AG04450 (cell line): ENCODE measurements at places on chromosomes 4 and X.

- no peak for DNase-seq
Measured at GRCh38 chr4:8392591-8393190, 47.8 kb downstream of the ACOX3 start.

DNA sequence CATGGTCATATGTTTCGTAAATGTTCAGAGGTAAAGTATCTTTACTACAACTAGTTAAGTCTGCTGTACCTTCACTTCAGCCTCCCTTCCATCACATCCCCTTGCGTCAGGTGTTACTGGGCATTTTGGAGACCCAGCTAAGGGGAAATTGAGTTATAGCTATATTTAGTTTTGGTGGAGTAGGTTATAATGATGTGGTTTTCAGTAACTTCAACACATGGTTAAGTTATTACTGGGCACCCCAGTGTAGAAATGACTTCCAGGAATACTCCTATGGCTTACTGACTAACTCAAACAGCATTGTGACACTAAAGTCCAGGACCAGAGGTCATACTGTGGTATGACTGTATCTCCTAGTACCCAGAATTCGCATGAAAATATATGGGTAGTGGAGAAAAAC lies 23.4 kb upstream of the ACSL1 start:
- DNase-seq = no peak

GRCh38 chr4:153450544-153450917 lies 15.6 kb upstream of the TMEM131L start:
- no peak for DNase-seq

GRCh38 chrX:67587946-67588624 lies 44.3 kb downstream of the AR start:
- no peak for DNase-seq

GRCh38 chr4:1365271-1366178 lies 18.5 kb downstream of the UVSSA start:
- no peak for DNase-seq

DNA sequence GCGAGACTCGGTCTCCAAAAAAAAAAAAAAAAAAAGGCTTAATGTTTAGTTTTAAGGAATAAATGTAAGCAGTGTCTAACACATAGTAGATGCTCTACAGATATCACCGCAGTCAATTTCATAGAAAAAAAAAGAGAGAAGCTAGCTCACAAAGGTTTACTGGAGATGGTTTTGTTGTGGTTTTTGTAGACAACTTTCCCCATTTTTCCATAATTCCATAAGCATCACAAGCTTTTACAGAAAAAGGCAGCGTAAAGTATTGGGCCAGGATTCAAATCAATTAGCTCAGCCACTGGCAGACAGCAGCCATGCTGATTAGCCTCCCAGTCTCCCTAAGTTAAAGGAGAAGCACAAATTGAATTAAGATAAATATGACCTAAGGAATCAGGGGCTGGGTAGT lies 1.5 kb downstream of the GRSF1 start:
- DNase-seq = no peak

GRCh38 chr4:123398853-123399626 lies 2.4 kb downstream of the SPRY1 start:
- no peak for DNase-seq

- no peak for DNase-seq
Measured at GRCh38 chr4:48110452-48110978, 23.5 kb downstream of the TXK start.

DNA sequence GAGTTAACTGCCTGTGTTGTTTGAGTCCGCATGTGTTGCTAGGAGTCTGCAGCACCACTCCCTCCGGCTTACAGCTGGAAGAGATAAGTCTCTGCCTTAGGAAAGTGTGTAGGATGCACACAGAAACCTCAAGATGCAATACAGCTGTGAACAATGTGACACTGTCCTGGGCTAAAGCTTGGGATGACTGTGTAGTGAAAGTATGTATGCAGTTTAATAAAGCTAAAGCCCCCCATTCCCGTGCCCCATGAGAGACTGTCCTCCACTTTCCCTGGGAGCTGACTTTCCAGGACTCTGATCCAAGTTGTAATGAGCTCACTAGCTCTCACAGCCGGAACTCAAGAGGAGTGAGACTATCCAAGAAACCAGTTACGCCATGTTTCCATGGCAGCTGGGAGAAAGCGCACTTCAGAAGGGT lies 156.6 kb upstream of the FTHL17 start:
- peak; percentile 37 for DNase-seq

GRCh38 chr4:11189756-11190155 lies 238.9 kb downstream of the HS3ST1 start:
- no peak for DNase-seq

- DNase-seq = no peak
Measured at GRCh38 chrX:10615931-10616774, 4.2 kb downstream of the MID1 start.

- DNase-seq = no peak
Measured at GRCh38 chrX:14554131-14554715, 24.9 kb downstream of the GLRA2 start.

DNA sequence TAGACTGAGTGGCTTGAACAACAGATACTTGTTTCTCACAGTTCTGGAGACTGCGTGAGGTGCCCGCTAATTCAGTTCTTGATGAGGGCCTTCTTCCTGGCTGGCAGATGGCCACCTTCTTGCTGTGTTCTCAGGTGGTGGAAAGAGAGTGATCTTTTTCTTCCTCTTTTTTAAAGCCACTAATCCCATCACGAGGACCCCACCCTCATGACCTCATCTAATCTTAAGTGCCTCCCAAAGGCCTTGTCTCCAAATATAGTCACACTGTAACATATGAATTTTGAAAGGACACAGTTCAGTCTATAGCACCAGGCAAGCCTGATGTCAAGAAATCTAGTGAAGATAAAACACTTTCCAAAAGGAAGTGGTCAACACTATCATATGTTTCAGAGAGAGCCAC lies 12.4 kb downstream of the VAMP7 start:
- no peak for DNase-seq

- DNase-seq = no peak
Measured at GRCh38 chr4:76729980-76730379, 168.0 kb downstream of the SOWAHB start.

DNA sequence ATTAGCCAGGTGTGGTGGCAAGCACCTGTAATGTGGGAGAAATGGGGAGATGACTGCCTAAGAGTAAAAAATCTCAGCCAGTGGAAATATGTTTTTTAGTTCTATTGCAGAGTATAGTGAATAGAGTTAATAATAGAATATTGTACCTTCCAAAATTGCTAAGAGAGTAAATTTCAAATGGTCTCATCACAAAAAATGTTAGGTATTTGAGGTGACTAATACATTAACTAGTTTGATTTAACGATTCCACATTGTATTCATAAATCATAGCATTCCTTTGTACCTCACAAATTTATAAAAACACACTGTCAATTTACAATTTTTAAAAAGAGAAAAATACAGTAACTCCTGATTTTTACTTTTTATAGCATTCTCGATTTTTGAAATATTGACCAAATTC lies 681.5 kb upstream of the EPHA5 start:
- DNase-seq = no peak

DNA sequence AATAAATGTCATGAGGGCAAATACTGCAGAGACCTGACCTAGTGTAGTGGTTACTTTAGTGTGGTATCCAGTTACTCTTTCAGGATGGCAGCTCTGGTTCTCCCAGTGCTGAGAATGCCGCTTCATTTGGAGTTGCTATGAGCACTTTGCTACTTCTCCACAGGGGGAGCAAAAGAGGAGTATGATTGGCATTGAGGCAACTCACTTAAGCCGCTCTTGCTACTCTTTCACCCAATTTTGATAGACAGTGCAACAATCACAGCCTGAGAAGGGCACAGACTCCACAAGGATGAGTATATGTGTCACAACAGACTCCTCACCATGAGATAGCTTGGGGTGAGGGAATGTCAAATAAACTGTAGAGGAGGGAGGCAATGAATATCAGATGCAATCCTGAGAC lies 81.2 kb downstream of the NPY1R start:
- DNase-seq = no peak

DNA sequence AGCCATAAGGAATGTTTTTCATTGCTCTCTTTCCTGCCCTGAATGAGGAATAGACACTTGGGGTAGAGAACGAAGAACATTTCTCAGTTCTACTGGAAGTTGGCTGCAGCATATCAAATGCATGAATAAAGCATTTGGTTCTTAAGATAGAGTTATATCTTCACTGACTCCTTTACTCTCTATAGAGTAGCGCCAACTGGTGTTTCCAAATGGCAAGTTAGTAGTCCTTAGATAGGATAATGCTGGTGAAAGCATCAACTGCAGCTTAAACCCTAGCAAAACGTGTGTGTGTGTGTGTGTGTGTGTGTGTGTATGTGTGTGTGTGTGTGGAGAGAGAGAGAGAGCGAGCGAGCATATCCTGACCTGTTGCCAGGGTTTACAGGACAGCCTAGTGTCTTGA lies 62.2 kb upstream of the FRMPD4 start:
- DNase-seq = no peak

DNA sequence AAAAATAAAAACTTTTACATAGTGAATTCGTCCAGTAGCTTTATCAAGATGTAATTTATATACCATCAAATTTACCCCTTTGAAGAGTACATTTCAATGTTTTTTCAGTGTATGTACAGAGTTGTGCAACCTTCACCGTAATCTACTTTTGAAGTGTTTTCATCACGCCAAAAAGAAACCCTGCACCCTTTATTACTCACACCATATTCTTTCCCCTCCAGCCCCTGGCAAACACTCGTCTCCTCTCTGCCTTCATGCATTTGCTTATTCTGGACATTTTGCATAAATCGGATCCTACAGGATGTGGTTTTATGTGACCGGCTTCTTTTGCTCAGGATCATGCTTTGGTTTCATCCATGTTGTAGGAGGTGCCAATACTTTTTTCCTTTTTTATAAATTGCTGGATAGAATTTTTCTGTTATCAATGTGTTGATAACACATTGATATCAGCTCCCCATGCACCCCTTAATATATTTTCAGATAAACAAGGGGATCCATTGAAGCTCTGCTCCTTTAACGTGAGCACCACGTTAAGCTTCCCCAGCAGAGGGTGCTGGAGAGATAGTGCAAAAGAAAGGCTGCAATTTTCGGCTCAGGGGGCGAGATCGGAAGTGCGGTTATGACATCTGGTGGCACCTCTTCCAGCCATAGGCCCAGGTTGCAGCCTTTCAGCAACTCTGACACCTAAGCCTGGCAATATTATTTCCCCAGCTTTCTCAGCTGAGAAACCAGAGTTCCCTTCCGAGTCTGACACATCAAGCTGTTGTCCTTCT lies 100.1 kb upstream of the VCX3B start:
- DNase-seq = no peak

DNA sequence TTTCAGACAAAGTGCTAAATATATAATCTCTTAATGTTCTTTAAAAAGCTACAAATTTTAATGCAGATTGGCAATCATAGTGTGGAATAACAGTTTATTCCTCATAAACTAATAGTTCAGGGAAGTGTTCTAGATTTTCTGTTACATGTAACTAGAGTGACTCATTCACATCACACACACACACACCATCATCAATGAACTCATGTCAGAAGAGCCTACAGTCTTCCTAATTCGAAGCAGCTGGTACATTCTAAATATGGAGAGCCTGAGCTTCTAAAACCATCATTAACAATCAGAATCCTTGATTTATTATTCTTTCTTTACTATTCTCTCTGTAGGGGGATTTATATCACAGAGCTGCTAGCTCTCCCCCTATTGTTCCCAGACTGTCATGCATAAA lies 49.6 kb downstream of the DKK2 start:
- DNase-seq = no peak

DNA sequence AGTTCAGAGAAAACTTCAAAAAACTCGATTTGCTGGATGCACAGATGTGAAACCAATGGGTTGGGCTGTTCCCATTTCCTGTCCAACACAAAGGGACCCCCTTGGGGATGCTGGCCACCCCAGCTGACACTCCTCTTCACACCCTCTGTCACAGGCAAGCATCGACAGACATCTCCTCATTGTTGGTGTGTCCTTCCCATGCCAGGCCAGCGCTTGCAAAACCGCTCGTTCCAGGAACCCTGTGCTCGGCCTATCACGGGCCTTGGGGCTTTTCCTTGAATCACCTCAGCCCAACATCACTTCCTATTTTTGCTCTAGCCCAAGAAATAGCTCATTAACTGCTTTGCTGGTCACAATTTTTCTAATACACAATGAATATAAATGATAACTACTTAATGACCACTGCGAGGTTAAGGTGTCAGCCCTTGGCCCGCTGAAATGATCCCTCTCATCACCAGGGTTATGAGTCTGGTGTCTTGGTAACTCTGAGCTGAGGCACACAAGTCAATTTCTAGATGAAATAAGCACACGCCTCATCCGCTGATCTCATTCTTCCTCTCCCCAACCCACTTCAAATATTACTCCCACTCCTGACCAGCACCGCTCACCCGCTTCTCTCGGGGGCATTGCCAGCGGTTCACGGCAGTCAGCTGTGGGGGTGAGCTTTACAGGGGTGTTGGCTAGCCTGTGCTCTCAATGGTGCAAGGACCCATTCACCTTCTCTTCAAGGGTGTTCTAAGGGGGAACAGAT lies 32.3 kb downstream of the BCOR start:
- DNase-seq = no peak

DNA sequence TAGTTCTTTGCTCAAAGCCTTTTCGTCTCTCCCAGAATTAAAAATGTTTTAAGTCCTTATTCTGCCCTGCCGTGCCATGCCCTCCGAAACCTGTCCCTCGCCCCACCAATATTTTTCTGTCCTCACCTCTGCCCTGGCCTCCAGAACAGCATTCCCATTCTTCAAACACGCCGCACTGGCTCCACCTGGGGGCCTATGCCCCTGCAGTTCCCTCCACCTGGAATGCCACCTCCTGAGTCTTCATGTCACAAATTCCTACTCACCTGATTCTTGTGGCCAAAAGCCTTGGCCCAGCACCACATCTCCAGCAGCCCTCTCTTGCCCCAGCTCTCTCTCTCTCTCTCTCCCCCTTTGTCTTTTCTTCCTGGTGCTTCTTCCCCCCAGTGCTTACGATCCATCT lies 91.6 kb downstream of the APBB2 start:
- DNase-seq = no peak

GRCh38 chr4:1338752-1339414 lies 8.1 kb upstream of the UVSSA start:
- no peak for DNase-seq

DNA sequence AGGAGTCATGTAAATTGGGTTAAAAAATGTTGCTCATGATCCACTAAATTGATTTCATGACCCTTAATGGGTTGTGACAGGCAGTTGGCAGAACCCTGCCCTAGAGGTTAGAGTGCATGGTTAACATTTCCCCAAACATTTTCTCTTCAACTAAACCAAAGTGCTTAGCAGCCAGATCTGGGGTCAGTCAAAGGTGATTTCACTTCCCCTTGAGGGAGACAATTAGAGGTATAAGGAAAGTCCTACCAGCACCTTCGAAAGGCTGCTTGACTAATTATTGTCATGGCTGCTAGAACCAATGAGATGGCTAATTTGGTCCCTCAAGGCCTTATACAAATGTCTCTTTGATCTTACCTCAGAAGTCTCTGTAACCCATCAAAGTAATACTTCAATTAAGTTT lies 30.9 kb upstream of the INTS6L start:
- DNase-seq = no peak

GRCh38 chr4:101708293-101709039 lies 82.1 kb upstream of the BANK1 start:
- no peak for DNase-seq

GRCh38 chrX:105845631-105846030 lies 23.3 kb downstream of the NRK start:
- DNase-seq = no peak

- no peak for DNase-seq
Measured at GRCh38 chrX:153688071-153688470, 345 bp downstream of the SLC6A8 start.
